ENCODE measurements at places on chromosomes 7 and 10.
A peak's percentile ranks its signal among the peaks of the same experiment; 100 is the strongest.

- no peak for DNase-seq
Observed at GRCh38 chr7:32559480-32559879, 64.2 kb downstream of the AVL9 start.

- DNase-seq = no peak
Observed at GRCh38 chr7:77575187-77575586, 38.1 kb downstream of the PTPN12 start.

- DNase-seq = peak; percentile 87
Observed at GRCh38 chr10:119206603-119207365, 587 bp upstream of the GRK5 start.

DNA sequence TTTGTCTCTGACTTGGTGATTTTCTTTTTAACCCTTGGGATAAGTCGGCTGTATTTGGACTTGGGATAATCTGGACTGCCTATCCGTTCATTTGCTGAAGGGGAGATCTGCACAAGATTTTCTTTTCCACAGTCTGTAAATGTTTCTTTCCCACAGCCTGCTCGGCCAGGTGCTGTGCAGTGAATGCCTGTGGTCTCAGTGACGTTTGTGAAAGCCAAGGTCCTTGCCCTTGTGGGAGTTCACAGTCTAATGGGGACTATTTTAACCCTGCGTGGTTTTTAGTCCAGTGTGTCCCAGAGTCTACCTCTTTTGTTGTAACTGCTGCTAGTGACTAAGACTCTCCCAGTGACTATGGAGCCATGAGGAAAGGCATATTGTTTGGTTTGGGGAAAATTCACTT lies 8.9 kb downstream of the PNLIP start:
- peak; percentile 18 for DNase-seq

- DNase-seq = no peak
Observed at GRCh38 chr7:157780312-157780711, 443.5 kb downstream of the DNAJB6 start.

DNA sequence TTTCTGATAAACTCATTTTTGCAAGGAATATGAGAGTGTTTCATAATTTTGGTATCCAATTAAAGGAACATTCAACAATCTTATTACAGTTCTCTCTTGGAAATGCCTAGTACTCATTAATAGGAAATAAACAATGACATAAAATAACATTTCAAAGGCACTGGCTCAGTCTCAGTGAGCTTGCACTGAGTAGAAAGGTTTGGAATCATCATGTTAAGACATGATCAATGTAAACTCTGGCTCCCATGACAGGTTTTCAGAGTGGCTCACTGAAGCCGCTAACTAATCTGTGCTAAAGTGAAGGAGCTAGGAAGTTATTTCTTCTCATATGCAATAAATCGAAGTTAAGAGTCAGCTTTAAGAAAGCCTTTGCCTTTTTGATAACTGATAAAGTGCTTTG lies 203.3 kb upstream of the HGF start:
- peak; percentile 3 for DNase-seq

- no peak for DNase-seq
Observed at GRCh38 chr10:70477661-70478162, 855 bp upstream of the PALD1 start.

DNA sequence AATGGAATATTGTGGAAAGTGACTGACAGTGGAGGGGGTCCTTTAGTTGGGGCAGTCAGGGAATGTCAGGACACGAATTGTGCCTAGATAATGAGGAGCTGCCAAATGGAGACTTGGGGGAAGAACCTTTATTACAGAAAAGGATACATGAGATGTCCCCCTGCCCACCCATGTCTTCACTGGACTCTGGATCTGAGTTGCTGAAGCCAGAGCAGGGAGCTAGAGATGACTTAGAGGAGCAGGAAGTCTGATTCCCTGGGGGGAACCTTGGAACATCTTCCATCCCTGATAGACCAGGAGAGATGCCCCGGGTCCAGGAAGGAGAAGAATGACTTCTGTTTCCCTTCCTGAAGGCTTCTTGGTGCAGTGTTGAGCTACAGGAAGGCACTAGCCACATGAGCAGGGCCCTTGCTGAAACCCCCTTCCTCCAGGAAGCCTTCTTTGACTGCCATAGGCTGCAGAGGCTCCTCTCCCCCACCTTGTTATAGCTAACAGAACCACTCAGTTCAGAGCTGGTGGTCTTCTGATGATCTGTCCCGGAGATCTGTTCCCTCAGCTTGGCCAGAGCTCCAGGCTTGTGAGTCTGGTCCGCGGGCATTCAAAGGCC lies 747 bp upstream of the NEURL1 start:
- no peak for DNase-seq

DNA sequence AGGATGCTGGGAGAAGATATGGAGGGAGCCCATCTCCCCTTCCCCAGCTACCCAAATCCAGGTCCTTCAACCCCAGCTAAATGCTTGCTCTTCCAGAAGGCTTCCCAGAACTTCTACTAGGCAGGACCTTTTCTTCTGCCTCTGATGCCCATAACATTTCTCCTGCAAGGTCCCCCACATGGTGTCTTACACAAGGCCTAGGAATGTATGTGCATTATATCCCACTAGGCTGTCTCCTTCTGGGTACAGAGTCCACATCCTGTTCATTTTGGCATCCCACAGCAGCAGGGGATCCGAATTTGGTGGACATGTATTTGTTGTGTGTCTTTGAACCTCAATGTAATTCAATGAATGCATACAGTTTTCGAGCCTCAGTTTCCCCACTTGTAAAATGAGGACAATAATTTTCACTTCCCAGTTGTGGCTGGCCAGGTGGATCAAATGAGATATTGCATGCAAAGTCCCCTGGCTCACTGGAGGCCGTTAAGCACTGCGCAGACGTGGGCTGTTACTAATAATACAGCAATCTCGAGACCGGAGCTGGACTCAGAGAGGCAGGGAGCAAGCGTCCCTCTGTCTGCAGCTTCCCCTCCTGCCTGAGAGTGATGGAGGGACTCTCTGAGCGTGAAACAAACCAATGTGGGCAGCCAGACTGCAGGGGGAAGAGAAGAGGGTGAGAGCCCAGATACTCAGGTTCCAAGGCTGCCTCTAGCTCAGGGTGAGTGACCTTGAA lies 18.6 kb upstream of the YWHAG start:
- DNase-seq = no peak

DNA sequence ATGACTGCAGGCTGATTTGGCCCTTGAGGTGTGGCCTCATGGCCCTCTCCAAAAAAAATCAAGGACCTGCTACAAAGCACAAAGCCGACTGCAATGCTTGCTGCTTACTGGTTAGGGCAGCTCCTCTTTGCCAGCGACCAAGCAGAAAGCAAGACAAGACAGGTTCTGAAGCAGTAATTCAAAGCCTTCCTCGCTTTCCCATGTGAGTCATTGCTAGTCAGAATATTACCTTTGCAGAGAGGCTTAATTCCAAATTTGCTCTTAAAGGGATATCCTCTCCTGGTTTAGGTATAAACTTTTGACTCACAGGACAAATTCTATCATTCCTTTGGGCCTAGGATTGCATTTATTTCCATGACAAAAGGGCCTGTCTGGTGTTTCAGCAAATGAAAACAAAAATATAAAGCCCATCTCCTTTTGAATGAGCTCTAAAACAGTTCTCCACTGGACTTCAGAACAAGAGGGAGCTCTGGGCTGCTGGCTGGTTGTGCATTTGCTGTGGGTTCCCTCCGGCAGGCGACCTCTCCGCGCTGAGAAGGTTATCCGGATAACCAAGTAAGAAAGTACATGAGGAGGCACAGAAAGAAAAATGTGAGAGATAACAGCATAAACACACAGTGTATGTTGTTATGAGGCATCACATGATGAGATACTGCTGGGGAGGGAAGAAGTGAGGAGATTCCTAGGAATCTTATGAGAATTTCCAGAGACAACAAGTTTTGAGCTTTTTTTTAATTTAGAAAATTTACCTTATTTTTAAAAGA lies 90.8 kb downstream of the EGFR start:
- no peak for DNase-seq

DNA sequence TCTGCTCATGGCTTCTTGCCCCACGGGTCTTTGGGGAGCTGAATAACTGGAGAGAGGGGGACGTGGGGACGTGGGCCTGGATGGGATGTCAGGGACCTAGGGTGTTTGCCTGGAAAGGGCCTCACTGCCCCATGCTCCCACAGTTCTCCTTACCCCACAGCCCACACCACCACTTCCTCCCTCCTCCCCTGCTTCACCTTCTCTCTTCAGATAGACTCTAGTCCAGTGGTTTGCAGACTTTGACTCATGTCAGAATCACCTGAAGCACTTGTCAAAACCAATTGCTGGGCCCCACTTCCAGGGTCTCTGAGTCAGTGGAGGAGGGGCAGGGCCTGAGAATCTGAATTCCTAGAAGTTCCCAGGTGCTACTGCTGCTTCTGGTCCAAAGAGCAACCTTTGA lies 327.4 kb downstream of the RPS24 start:
- no peak for DNase-seq

GRCh38 chr7:81604808-81605174 lies 165.1 kb downstream of the HGF start:
- DNase-seq = no peak

- DNase-seq = no peak
Observed at GRCh38 chr10:132162590-132163277, 24.0 kb upstream of the DPYSL4 start.

GRCh38 chr7:3200504-3200903 lies 100.5 kb upstream of the SDK1 start:
- no peak for DNase-seq

- DNase-seq = no peak
Observed at GRCh38 chr7:84247591-84247990, 53.0 kb upstream of the SEMA3A start.

DNA sequence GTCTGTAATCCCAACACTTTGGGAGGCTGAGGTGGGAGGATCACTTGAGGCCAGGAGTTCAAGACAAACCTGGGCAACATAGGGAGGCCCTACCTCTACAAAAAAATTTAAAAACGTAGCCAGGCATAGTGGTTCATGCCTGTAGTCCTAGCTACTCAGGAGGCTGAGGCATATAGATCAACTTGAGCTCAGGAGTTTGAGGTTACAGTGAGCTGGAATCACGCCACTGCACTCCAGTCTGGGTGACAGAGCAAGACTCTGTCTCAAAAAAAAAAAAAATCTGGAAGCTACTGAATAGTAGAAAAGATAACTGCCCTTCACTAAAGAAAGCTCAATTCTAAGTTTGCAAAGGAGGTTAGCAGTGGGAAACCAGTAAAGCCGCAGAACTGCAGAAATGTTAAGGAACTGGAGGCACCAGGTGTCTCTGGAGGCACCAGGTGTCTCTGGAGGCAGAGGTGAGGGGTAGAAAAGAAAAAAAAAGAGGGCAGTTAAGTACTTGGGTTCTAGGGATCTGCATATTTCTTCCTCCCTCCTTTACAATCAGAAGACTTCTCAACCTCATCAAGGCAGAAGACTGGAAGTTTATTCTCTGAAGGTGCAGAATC lies 56.5 kb downstream of the RNLS start:
- DNase-seq = no peak

DNA sequence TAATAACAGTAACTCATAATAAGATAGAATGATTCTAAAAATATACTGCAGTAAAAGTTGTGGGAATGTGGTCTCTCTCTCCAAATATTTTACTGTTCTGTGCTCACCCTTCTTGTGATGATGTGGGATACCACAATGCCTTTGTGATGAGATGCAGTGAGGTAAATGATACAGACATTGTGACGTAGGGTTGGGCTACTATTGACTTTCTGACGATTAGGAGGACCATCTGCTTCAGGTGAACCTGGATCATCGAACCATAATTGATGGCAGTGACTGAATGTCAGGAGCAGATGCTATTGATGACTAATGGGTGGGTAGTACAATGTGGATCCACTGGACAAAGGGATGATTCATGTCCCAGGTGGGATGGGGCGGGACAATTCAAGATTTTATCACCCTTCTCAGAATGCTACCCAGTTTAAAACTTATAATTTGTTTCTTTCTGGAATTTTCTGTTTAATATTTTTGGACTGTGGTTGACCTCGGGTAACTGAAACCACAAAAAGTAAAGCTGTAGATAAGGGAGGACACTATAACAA lies 73.9 kb upstream of the ARMC3 start:
- no peak for DNase-seq

GRCh38 chr10:16606421-16606820 lies 84.7 kb upstream of the C1QL3 start:
- DNase-seq = no peak

DNA sequence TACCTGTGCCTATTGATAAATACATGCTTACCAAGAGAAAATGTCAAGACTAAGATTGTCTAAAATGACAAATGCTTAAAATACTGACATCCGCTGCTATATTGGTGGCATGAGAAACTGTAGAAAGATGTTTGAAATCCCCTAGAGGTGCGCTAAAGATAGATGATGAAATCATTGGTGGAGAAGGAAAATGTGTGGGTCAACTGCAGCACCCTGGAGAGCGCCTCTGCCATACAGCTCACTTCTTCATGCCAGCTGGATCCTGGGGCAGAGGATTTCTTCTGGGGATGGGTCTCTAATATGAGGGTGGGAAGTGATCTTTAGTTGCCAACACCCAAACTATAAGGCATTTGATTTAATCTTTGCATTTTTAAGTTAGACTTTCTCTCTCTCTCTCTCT lies 680.4 kb upstream of the POM121L12 start:
- no peak for DNase-seq

GRCh38 chr7:157436763-157437480 lies 100.1 kb downstream of the DNAJB6 start:
- no peak for DNase-seq

DNA sequence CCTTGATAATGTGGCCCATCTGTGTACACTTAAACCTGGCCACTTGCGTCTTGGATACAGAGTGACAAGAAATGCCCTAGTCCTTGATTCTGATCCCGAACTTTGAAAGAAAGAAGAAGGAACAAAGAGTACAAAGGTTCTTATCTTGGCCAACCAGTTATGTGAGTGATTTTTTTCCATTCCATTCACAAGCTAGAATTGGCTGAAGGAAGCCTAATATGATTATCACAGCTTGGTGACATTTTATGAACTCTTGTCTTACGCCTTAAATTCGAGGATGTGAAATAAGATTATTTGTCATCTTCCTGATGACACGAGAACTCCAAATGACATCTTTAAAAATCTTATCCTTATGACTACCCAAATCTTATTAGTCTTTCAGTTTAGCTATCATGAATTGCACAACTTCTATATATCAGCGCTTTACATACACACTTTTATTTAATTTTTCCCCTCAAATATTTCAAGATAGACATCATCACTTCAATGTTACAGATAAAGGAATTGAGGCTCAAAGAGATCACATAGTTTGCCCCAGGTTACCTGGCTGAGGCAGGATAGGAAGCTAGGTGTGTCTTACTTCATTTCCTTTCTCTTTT lies 13.0 kb upstream of the SP4 start:
- DNase-seq = no peak

- DNase-seq = peak; percentile 83
Observed at GRCh38 chr7:44072364-44073231, 7.2 kb upstream of the PGAM2 start.

GRCh38 chr7:14504134-14504533 lies 398.4 kb downstream of the DGKB start:
- peak; percentile 3 for DNase-seq

DNA sequence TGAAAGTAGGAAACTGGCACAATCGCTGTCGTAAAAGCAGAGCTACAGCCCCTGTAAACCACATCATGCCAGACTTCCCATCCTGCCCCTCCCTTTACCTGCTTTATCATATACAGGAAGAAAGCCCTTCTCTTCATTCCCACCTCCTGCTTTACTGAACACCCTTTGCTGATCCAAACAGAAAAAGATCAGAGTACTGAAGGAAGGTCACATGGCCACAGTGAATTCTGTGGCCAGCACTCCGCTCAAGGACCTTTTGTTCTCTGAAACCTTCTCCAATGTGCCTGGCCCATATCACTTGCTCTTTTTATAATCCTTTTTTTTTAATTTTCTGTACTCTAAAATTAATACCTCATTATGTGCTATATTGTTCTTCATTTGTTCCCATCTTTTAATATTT lies 108.8 kb upstream of the LRGUK start:
- DNase-seq = no peak

Measured in NCI-H82 (cell line).